ENCODE measurements at places on chromosomes 2 and 18. TPM values are rescaled to one million over a fixed set of nuclear protein-coding genes. Genes with fewer than 3 reads are reported as not detected.

GRCh38 chr2:210964141-210964764, 407.9 kb downstream of the CPS1 start:
- no peak for DNase-seq

DNA sequence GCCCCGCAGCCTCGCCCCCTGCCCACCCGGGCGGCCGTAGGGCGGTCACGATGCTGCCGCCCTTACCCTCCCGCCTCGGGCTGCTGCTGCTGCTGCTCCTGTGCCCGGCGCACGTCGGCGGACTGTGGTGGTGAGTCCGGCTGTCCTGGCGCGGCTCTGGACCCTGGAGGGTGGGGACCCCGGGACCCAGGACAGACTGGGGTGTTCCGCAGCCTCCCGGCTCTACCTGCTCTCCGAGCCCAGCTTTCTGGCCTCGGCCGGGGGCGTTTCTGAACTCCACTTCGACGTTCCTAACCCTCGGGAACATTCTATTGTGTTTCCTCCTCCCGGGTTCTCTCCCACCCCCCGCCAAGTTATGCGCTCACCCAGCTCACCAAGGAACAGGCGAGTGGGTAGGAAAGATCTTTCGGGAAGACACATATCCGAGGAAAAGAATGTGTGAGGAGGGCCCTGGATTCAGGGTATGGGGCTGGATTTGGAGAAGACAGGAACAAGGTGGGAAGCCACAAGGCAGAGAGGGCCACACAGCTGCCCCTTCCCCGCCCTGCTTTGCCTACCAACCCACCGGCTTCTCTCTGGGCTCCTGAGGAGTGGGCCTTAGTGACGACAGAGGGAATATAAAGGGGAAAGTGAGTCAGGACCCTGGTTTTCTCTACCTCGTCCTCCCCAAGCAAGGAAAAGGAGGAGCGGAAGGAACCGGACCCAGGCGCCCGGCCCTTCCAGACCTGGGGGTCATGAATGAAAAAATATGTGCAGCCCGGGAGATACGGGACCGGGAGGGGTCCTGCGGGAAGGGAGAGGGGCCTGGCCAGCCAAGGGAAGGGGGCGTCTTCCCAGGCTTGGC, 605 bp downstream of the WNT6 start:
- no peak for DNase-seq

DNA sequence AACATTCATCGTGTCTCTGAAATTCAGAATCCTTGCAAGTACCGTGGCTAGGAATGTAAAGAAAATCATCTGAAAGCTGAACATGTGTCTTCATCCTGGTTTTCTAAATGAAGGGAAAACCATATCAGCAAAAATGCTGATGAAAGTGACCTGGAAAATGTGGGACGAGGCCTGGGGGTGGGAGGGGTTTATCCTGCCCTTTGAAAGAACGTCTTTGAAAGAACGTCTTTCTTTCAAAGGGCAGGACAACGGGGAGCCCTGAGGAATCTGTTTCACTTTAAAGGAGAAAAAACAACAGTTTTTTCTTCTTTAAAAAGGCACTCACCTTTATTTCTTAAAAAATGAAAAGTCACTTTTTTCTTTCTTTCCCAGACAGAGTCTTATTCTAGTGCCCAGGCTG, 185.2 kb downstream of the ALPK2 start:
- DNase-seq, result no peak

DNA sequence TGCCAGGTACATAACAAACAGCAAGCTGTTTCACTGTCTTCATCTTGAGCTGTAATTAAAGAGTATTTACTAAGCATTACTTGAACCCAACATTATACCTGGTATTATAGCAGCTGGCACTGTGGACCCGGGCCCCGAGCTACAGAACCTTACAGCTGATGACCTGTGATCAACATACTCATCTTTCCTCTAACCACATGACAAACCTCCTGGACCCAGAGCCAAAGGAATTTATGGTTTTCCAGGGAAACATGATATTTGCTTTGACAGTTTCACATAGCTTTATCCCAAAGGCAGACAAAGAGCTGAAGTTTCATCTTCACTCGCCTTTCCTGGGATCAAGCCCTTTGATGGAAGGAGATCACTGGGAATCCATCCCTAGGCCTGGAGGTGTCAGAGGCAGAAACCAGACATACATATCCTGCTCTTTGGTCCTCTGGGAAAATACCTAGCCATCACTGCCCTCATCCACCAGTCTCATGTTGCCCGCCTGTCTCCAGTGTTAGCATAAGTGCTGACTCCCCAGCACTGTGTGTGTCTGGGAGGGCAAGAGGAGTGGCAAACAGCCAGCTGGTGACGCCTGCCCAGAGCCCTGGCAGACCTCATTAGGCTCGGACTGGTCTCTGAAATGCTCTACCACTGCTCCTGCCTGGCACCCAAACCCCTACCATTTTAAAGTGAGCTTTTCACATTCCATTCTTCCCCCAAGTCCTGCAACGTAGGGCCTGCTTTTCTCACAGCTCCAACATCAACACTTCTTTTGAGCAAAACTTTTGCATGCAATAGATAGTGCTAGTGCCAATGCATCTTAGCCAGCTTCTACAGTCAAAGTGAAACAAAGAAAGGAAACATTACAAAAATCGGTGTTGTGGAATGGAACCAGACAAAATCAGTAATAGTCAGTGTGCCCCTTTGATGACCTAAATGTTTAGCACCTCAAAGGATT, 138.8 kb upstream of the CTAGE1 start:
- DNase-seq, result peak; percentile 84

- DNase-seq, result no peak
Observed at GRCh38 chr2:134392442-134393074, 138.7 kb downstream of the MGAT5 start.

DNA sequence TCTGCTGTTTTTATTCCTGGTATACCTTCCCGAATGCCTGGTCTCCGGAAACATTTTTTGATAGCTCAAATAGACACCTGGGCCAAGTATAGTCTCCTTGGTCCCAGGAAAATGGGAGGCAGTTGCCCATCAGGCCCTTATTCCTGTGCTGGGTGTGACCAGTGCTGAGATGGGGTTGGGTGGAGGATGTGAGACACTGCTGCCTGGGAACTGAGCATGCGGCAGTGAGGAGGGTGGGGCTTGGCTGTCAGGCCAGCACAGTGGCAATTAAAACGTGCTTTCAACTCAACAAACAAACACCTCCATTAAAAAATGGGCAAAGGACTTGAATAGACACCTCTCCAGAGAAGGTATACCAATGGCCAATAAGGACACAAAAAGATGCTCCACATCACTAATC, 12.5 kb downstream of the KLHL29 start:
- no peak for DNase-seq

DNA sequence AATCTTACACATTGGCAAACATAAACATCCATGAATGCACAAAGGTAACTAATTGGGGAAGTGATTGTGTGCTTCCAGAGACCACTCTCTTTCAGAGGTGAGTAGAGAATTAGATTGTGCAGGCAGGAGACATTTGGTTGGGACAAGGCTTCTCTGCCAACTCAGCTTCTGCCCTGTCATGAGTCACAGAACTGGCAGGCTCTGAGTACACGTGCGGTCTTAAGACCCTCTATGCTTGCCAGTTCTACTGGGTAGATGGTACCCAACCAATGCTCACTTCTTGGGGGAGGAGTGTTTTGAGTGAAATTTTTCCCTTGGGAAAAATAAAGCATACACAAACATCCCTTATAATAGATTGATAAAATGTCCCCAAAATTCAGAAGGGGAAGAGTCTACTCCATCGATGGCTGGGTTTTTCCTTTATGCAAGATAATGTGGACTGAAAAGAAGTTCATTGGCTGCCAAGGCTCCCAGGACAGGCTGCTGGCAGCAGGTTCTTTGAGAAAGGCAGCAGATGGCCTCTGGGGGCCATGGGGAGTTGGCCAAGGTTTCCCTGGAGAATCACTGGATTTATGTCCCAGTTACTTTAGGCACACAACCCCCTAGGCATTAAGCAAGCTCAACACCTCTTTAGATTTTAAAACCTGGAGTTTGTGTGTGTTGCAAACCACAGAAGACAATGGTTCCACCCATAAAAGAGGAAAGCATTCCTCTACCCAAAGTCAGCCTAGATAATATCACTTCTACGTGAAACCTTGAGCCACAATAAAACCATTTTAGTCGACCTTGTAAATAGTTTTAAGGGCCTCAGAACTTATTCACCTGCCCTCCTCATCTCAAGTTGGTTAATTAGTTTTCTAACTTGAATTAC, 417.0 kb downstream of the TXNL1 start:
- no peak for DNase-seq

Gene ROCK1
- 108 TPM for total RNA-seq

Gene NR4A2
- 4.4 TPM for total RNA-seq
